ENCODE measurements at places on chromosomes 12 and 14.

GRCh38 chr12:99093166-99093565, 448.1 kb downstream of the APAF1 start:
- DNase-seq, result no peak

DNA sequence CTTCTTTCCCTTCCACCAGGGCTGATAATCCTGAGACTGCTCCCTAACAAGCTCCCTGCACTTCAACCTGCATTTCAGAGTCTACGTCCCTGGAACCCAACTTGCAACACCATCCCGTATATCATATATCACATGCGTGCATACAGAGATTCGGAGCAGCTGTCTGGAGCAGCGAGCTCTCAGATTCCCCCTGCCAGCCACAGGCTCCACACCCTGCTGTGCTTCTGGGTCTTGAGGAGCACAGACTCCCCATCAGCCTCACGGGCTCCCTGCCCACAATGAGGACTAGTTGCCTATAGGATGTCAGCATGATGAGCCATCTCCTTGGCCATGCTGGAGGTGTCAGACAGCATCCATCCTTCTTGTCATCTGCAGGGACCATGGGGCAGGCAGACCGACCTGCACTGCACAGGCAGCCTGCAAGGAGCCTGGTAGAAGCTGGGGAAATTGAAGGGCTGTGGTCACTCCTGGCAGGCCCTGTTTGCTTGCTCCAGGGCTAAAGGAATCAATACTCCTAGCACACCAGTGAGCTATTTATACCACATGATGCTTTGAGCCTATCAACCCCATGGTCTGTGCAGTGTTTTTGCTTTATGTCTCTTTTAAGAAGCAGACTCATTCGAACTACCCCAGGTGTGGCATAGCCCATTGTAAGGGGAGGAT, 19.6 kb upstream of the HDAC7 start:
- no peak for DNase-seq

DNA sequence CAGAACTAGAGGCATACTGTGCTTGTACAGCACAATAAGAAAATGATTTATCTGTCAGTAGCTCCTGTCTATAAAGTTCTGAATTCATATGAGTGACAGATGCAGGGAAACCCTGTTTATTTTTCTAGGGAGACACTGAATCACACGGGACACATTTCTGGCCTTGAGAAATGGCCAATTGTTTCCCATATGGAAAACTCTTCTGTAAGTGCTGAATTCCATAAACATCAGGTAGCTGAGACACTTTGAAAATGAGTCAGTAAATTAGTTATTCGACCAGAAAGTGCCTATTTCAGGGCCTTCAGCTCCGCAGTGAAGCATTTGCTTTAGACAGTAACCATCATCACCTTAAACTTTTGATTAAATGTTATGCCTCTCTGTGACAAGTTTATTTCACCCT, 184.4 kb downstream of the TMEM132D start:
- no peak for DNase-seq

DNA sequence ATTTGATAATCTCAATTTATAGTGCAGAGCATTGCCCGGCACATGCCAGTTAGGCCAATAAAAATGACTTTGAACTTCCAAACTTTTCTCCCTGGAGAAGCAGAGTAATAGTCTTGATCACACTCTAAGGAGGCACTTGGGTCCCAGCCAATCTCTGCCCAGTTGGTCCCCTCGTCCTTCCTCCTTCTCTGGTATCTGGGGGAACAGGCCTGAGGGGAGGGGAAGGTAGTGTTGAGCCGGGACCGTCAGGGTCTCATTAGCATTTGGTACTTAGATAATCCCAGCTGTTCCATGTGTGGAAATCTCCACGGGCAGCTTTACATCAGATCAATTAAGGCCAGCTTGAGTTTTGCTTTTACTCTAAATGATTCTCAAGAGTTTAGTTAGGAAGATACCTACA, 70.1 kb downstream of the ZNF641 start:
- DNase-seq, result no peak

DNA sequence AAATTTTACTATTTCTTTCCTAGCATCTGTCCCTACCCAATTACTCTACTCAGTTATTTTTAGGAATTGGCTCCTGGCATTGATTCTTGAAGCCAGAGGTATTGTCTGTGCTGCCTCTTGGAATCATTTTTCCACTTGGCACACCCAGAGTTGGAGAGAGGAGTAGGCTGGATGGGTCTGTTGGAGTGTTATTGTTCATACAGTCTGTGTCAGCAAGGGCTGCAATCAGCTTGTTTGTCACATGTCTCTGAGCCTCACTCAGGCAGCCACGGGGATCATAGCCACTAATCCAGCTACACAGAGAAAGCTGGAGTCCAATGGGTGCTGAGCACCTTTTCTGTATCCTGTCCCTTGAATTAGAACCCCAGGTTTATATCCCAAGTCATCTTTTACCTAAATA, 176.0 kb upstream of the DYRK2 start:
- DNase-seq, result no peak
